ENCODE measurements at places on chromosomes 7 and 10.

DNA sequence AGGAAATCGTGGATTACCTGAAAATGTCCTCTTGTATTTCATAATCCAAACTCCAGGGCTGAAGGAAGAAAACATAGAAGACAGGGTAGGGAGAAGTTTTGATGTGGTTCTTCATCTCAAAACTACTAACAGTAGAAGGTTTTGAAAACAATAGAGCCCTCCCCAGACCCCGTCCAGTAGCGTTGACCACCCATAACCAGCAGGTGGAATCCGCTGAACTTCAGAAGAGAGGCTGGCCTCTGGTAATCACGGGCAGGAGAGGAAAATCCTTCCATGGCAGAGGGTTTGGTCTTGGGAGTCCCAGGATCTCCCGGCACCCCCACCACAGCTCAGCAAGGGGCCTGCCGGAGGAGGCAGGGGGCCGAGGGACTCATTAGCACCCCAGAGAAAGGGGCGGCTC lies 333.4 kb upstream of the RNF32 start:
- DNase-seq, result no peak

DNA sequence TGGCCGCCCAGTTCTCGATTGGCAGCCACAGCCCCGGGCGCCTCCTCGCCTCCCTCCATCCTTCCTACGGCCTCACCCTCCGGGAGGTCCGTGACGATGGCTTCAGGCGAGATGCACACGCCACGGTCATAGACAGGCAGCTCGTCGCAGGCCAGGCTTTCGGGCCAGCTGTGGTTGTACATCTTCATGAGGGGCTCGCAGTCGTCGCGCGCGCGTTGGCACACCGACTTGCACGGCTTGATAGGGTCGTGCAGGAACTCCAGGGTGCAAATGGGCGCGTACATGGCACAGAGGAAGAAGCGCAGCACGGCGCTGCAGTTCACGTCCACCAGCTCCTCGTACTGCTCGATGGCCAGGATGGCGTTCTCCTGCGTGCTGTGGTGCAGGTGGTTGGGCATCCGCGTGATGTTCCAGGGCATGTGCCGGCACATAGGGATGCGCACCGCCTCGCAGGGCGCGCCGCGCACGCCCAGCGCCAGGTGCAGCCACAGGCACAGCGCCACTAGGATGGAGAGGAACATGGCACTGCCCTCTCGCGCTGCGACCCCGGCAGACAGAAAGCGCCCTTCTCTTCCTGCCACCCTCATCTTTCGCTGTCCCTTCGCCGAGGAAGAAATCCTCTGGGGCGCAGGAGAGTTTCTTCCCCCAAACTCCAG lies 472 bp downstream of the SFRP4 start:
- DNase-seq, result peak; percentile 59

DNA sequence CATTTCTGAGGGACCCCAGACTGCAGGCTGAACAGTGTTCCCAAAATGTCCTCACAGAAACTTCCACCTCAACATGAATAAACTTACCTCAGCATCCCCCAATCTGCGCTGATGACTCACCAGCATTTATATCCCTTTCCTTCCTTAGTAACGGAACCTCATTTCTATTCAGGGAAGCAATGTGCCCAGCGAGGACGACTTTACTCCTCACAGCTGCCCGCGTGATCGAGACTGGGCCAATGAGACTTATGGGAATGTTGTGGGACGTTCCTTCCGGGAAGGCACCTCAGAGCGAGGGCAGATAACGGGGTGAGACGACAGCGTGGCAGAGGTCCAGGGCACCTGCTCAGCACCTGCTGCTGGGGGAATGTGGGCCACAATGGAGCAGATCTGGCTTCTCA lies 73.1 kb upstream of the CAMK2B start:
- DNase-seq, result no peak

DNA sequence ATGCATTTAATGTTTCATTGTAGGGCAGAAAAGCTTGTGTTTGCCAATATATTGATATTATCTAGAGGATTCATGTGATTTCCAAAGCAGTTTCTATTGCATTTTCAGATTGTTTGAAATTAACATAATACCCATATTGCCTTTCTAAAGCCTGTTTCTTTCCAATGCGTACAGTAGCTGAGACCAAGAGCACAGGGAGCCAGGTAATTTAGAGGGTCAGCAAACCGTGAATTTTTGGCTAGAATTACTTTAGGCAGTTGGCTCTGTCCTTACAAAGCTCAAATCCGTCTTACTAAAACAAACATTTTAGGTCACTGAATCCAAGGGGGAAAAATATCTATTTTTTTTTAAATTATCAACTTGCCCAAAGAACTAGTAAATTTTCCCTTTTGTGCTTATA lies 604.9 kb upstream of the ADARB2 start:
- DNase-seq, result no peak

GRCh38 chr7:3301449-3301731 lies 338 bp downstream of the SDK1 start:
- DNase-seq, result no peak

GRCh38 chr7:97439637-97440214 lies 292.2 kb upstream of the TAC1 start:
- DNase-seq, result no peak

- DNase-seq, result no peak
Measured at GRCh38 chr10:16944402-16944801, 127.2 kb upstream of the RSU1 start.

GRCh38 chr10:14519785-14520184 lies 189.1 kb upstream of the FRMD4A start:
- DNase-seq, result no peak

- no peak for DNase-seq
Measured at GRCh38 chr10:68816796-68817412, 10.4 kb upstream of the STOX1 start.

DNA sequence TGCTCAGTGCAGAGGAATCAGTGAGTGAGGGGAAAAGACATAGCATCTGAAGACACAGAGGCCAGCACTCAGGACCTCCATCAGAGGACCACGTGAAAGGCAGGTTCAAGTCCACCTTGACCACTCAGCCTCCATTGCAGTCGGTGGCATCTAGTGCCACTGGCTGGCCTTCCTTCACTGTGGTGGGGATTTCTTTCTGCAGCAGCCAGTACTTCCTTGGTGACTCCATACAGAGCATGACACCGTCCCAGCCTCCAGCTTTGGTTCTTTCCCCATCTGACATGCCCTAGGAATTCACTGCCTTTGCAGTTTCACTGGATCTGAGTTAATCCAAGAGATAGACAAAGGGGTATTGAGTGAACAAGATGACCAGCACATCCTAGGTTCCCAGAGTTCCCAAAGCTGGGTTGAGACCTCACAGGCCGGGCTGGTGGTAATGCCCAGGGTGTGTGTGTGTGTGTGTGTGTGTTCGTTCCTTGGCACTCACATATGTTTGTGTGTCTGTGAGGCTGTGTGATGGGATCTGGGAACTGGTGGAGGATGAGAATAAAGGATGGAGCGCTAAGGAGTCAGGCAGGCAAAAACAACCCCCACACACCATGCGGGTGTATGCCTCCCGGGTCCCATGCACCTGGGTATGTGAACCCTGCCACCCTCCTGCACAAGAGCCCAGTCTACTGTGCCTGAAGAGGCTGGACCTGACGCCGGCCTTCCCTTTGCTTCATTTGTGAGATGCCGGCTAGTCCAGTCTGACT lies 57.8 kb downstream of the SYPL1 start:
- no peak for DNase-seq

DNA sequence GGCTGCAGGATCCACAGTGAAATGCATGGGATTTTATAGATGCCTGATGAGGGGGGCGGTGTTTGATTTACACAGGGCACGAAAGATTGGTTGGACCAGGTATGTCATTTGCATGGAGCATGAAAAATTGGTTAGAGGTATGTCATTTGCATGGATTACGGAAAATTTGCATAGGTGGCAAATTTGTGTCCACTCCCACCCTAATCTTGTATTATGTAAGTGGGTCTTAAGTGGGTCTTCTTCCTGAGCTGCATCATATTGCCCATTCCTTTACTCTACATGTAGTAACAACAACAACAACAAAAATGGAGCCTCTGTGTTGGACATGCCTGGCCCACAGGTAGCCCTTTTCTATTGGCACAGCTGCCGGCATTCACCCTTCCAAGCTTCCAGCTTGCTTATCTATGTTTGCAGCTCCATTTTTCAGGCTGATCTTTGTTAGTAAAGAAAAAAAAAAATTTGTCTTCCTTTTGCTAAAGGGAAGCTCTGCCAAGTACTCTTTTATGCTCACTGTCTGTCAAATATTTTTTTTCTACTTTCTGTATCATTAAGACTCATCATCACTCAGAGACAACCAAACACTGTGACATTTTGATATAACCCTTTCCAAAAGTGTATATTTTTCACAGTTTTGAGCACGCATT lies 10.3 kb upstream of the ZNF273 start:
- no peak for DNase-seq

- no peak for DNase-seq
Measured at GRCh38 chr10:46091080-46091827, 45.2 kb upstream of the MSMB start.

GRCh38 chr10:78860260-78860914 lies 208.4 kb upstream of the ZMIZ1 start:
- DNase-seq, result no peak

GRCh38 chr10:110311357-110311949 lies 6.7 kb upstream of the SMNDC1 start:
- peak; percentile 27 for DNase-seq

DNA sequence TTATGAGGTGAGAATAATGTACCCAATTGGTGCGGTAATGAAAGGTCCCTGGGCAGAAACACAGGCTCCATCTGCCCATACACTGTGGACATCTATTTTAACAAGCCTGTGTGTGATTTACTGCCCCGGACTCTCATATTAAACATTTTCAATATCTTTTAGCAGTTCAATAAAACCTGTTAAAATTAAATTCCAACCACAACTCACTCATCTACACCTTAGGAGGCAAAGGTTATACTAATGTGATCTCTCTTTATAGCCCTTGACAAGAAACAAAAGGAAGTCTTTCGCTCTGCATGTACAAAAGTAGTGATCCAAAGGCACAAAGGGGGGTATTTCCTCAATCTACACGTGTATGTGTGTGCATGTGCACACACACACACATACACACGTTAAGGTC lies 186.0 kb downstream of the PARD3 start:
- DNase-seq, result no peak

DNA sequence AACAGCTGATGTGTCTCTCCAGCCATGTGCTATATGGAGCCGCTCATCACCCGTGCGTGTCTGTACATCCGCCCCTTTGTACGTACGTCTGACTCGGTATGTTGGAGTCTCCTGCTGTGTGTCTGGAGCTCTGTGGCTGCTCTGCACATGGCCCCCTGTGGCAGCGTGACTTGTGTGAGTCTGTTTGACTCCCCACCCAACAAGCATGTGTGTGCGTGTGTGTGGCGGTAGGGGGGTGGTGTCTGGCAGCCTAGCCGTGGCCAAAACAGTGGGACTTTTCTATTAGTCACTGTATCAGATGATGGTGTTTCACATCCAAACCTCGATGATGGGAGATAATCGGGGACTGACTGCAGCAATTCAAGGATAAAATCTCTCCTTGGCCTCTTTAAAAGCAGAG lies 94.1 kb downstream of the COL13A1 start:
- DNase-seq, result no peak

DNA sequence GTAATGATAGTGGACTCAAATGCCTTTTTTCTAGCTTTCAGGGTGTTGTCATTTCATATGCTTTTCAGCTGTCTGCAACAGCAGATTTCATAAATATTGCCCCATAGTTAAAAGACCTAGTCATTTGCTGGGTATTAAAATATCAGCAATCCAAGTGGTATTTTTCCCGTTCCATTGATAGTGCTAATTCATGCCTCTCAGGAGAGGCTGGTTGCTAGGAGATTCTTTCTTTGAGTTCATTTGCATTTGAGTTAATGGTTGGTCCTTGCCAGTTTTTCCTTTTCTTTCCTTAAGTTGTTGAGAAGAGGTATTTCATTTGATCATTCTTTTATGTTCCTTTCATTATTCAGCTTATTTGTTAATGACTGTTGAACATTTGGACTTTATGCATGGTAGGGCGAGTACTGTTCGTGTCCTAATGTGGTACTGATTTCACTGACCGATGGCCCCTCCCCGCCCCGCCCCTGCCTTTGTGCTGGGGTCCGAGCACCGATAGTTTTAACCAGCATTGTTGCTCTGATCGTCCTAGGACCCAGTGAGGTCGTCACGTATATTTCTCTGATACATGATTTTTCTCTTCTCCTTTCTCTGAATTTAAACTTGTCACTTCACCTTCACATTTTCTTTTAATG lies 128.6 kb downstream of the CCNY start:
- DNase-seq, result no peak

DNA sequence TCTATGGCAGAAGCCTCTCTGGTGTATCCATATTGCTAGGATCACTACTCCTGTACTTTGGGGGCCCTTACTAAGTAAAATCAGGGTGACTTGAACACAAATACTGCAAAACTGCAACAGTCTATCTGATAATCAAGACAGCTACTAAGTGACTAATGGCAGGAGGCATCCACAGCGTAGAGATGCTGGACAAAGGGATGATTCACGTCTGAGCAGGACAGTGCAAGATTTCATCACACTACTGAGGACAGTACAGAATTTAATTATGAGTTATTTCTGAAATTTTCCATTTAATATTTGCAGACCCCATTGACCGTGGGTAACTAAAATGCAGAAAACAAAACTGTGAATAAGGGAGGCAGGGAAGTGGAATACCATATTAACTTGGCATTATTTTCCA lies 10.4 kb downstream of the CUL2 start:
- DNase-seq, result no peak

- DNase-seq, result no peak
Measured at GRCh38 chr7:106331441-106332175, 46.8 kb upstream of the NAMPT start.

GRCh38 chr7:110842796-110843195 lies 248.1 kb upstream of the LRRN3 start:
- no peak for DNase-seq

GRCh38 chr7:25167262-25167843 lies 42.3 kb upstream of the CYCS start:
- peak; percentile 23 for DNase-seq

DNA sequence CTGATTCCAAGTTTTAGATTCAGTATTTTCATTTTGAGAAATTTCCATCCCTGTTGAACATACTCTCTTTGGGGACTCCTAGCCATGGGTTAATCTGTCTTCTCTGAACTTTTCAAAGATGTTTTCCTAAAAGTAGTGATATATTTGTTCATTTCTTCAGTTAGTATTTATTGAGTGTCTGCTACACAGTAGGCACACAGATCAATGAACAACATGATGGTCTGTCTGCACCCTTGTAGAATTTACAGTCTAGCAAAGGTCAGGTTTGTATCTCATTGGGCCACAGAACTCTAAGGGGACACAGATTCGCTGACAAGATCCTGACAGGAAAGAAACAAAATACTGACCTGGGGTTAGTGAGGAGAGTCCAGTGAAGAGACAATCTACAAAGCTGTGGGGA lies 42.2 kb upstream of the PAPSS2 start:
- no peak for DNase-seq

DNA sequence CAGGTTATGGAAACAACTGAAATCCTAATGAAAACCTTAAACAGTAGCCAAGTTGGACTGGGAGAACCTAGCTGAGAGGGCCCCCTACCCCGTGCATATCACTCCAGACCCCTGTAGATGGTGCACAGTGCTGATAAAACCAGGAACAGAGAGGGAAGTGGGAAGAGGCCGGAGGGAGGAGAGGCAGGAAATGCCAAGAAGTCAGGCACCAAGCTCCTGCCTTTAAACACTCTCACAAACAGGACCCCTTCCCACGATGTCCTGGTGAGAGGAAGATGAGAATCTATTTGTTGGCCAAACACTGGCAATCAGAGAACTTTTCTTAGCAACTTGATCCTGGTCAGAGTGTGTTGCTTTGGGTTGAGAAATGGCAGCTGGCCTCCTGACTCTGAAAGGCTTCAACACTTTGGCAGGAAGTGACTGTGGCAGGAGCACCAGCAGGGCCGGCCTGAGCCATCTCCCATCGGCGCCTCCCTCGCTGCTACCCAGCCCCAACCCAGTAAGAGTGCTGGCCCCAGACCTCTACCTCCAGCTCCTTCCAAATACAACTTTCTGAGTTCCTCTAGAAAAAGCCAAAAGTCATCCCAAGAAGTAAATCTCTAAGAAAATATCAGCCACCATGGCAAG lies 39.5 kb downstream of the GSDME start:
- DNase-seq, result no peak

Data from NCI-H345 (cell line).